Activated CD4-positive, alpha-beta T cell treated with anti-CD3 and anti-CD28 coated beads for 36 hours (primary cell): ENCODE measurements at places on chromosomes 7 and 10.
A peak's percentile ranks its signal among the peaks of the same experiment; 100 is the strongest.

- no peaks in the 10 kb centered on the region for H3K4me1 ChIP-seq
- no peak overlapping the region for H3K27ac ChIP-seq
- no peak for DNase-seq
- no peaks in the 10 kb centered on the region for H3K27me3 ChIP-seq
- no peaks in the 10 kb centered on the region for H3K36me3 ChIP-seq
These were observed 369.5 kb downstream of the IPMK start for GRCh38 chr10:57898231-57898630.

DNA sequence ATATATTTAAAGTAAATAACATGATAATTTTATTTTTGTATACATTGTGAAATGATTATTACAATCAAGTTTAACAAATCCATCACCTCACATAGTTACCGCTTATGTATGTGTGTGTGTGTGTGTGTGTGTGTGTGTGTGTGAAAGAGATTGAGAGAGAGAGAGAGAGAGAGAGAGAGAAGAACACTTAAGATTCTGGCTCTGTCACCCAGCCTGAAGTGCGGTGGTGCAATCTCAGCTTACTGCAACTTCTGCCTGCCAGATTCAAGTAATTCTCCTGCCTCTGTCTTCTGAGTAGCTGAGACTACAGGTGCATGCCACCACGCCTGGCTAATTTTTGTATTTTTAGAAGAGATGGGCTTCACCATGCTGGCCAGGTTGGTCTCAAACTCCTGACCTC lies 17.8 kb downstream of the LYZL1 start:
- DNase-seq = no peak
- no peak overlapping the region for H3K27ac ChIP-seq
- H3K36me3 ChIP-seq = no peaks in the 10 kb centered on the region
- H3K4me3 ChIP-seq = no peak overlapping the region

DNA sequence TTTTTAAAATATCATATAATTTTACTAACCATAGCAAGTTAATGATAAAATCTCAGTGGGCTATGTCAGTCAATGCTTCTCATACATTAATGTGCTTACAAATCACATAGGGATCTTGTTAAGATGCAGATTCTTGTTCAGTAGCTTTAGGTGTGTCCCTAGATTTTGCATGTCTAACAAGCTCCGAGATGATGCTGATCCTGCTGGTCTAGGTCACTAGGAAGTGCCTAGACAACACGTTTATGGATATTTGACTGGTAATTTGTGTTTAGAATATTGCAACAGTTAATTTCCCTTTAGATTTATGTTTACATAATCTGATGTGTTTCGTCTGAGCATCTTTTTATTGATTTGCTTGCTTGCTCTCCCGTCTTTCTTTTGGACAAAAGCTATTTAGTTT lies 12.7 kb downstream of the AHR start:
- H3K36me3 ChIP-seq = peaks cover 27% of the 10 kb centered on the region
- H3K27ac ChIP-seq = no peak overlapping the region
- H3K27me3 ChIP-seq = no peaks in the 10 kb centered on the region
- H3K4me1 ChIP-seq = peaks cover 10% of the 10 kb centered on the region

DNA sequence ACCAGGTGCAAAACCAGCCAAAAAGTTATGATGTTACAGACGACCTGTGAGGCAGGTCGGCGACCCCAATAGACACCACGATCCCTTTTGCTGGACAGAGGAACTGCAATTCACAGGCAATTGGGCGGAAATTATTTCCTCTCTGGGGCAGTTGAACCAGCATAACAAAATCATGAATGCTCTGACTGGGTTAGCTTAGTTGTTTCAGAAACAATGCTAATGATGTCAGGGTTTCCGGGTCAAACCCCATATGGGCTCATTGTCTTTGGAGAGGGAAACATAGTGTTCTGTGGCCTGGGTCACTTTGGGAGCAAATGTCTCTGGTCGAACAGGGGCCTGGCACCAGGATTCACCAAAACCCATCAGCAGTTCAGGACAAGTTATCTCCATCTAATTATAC lies 669.1 kb upstream of the NRP1 start:
- H3K27ac ChIP-seq = no peak overlapping the region
- no peaks in the 10 kb centered on the region for H3K4me1 ChIP-seq
- no peak overlapping the region for H3K4me3 ChIP-seq
- no peak for DNase-seq
- H3K27me3 ChIP-seq = no peaks in the 10 kb centered on the region
- no peaks in the 10 kb centered on the region for H3K36me3 ChIP-seq

DNA sequence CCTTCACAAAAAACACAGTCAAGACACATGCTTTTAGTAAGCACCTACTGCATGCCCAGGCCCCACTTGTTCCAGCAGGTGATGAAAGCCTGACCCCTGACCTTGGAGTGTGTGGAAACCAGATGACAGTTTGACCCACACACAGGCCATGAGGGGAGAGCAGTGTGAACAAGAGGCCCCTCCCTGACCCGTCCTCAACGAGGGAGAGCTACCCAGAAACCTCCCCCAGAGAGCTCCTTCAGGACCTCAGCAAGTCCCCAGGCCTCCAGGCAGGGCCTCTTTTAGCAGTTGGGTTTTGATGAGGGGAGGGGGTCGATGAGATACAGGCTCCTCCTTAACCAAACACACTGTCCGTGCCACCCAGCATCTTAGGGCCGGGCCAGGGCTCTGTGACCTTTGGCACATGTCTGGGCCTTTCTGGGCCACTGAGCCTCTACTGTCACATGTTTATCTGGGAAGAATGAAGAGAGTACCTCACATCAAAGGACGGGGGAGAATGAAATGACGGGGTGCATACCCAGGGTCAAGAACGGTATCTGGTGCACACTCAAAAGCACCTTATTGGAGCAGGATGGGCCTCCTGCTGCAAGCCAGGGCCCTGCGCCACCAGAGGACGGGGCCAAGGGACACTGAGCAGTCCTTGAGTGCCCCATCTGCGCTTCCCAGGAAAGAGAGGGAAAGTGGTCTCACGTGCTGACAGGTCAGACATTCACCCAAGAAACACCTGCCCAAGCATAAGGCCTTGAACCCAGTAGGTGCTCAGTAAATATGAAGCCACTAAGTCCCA lies 202.6 kb upstream of the ZMIZ1 start:
- peaks cover 2% of the 10 kb centered on the region for H3K27me3 ChIP-seq
- H3K4me1 ChIP-seq = no peaks in the 10 kb centered on the region
- no peak overlapping the region for H3K27ac ChIP-seq
- DNase-seq = no peak
- no peaks in the 10 kb centered on the region for H3K36me3 ChIP-seq
- H3K4me3 ChIP-seq = no peak overlapping the region

DNA sequence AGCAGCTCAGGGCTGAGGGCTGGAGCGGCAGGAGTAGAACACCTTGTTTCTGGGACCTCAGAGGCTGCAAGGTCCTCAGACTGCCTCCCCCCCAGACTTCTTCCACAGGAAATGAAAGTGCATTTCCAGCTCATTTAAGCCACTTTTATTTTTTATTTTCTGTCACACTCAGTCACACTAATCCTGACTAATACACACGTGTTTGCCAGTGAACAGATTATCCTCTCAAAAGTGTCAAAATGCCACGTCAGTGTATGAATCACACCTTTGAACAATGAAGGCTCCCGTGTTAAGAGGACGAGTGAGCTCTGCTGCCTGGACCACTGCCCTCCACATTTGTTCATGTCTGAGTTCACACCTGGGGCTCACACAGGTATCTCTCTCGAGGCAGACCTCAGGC lies 488.5 kb downstream of the DNAJB6 start:
- no peaks in the 10 kb centered on the region for H3K27me3 ChIP-seq
- peak overlapping the region; percentile 58 for H3K27ac ChIP-seq
- H3K4me3 ChIP-seq = no peak overlapping the region
- peak; percentile 41 for DNase-seq

DNA sequence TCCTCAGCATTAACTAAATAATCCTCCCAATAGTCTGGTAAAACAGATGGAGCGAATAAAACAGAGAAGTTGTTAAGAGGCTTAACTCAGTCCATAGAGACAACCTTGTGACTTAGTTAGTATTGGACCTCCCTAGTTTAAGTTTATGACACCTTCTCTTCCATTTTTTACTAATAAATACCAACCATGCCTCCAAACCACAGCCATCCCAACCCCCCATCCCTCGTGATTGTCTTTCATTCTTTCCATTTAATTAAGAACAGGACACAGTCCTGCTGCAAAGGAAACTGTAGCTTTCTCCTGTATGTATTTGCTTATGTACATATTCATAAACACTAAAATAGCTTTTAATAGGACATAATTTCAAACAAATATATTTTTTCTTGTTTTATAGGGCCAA lies 238.2 kb downstream of the SEMA3D start:
- H3K27me3 ChIP-seq = no peaks in the 10 kb centered on the region
- no peak overlapping the region for H3K4me3 ChIP-seq
- no peak for DNase-seq
- no peaks in the 10 kb centered on the region for H3K4me1 ChIP-seq

DNA sequence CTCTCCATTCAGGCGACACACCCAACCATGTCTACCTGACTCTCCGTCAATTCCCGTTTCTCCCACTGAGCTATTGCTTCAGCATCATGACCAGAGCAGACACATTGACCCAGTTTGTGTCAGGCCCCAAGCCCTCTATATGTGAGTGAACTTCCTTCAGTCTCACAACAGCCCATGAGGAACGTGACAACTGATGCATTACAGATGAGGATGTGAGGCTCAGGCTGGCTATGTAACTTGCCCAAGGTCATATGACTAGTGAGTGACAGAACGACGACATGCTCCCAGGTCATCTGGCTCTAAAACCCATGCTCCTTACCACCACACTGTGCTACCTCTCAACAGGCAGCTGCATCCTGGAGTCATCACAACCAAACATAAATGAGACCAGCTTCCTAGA lies 3.7 kb downstream of the TMEM140 start:
- H3K4me1 ChIP-seq = peaks cover 49% of the 10 kb centered on the region
- DNase-seq = no peak
- H3K27ac ChIP-seq = peak overlapping the region; percentile 23
- peaks cover 51% of the 10 kb centered on the region for H3K36me3 ChIP-seq
- H3K4me3 ChIP-seq = no peak overlapping the region

DNA sequence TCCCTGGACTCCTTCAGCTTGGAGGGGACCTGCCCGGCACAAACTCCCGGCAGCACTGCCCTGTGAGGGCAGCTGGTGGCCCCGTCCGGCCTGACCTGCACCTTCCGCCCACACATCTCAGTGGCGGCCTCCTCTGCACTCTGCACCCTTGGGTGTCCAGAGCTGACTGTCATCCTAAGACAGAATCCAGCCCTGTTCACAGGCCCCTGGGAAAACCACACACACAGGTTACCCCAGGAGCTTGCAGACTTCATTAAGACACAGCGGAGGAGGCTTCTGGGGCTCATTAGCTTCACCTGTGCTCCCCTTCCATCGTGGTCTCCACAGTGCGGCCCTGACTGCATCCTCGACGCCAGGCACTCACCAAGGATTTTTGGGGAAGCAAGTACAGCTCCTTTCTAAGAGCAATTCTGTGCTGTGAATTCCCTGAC lies 51.5 kb upstream of the SHH start:
- no peak for DNase-seq
- H3K27me3 ChIP-seq = peaks cover 8% of the 10 kb centered on the region

DNA sequence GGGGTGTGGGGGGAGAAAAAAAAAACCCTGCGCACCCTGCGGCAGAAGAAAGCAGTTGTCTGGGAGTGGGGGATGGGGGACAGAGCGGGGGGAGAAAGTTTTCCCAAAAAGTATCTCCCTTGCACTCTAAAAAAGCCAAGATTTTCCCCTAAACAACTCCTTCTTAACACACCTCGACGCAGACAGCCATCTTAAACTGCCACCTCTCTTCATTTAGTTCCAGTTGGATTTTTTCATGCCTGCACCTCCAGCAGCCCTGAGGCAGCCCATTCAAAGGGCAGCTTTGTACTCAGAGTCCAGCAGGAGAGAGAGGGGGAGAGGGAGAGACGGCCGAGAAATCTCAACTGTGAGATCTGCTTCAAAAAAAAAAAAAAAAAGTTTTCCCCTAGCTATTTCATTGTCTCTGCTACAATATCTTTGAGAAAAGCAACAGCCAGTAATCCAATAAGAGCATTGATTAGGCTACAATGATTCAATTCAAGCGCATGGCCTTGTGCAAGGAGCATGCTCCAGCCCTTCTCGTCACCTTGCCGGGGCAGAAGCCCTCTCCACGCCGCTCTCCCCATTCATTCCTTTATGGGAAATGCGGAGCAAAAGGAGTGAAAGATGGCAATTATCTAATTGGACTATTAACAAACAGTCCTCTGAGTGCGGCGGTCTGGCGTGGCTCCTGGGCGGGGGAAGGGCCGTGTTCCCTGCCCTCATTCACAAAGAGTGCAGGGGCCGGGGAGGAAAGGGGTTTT lies 939 bp upstream of the VAX1 start:
- no peak for DNase-seq
- no peak overlapping the region for H3K27ac ChIP-seq
- no peak overlapping the region for H3K4me3 ChIP-seq
- no peaks in the 10 kb centered on the region for H3K36me3 ChIP-seq
- peaks cover 62% of the 10 kb centered on the region for H3K27me3 ChIP-seq

DNA sequence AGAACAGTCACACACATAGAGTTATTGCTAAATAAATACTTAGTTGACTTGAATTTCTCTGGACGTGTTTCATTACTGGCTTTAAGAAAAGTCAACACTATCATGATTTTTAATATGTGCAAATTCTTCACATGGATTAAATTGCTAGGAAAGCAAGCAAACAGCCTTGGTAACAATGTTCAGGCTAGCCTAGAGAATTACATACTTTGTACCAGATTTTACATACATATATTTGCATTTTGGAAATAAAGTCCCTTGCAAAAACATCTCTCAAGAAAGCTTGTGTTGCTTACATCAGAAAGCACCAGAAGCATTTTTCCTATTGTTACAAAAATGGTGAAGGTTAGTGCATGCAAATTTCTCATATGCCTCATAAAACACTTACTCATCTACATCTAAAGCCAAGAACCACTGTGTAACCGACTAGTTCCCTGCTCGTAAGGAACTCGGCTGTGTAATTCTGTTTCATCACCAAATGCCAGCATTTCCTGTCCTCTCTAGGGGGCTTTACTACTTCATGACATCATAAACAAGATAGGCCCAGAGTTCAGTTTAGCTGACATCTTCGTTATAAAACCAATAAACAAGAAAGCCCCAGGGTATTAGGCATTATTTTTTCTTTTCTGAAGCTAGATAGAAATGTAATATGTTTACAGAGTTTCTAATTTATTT lies 87.8 kb downstream of the CFAP58 start:
- H3K27me3 ChIP-seq = no peaks in the 10 kb centered on the region
- no peak for DNase-seq
- no peaks in the 10 kb centered on the region for H3K36me3 ChIP-seq
- H3K4me3 ChIP-seq = no peak overlapping the region
- H3K27ac ChIP-seq = no peak overlapping the region

GRCh38 chr7:73426016-73426415 lies 7.6 kb upstream of the FZD9 start:
- no peak for DNase-seq
- no peak overlapping the region for H3K4me3 ChIP-seq
- peaks cover 2% of the 10 kb centered on the region for H3K27me3 ChIP-seq
- H3K4me1 ChIP-seq = no peaks in the 10 kb centered on the region
- H3K27ac ChIP-seq = no peak overlapping the region

DNA sequence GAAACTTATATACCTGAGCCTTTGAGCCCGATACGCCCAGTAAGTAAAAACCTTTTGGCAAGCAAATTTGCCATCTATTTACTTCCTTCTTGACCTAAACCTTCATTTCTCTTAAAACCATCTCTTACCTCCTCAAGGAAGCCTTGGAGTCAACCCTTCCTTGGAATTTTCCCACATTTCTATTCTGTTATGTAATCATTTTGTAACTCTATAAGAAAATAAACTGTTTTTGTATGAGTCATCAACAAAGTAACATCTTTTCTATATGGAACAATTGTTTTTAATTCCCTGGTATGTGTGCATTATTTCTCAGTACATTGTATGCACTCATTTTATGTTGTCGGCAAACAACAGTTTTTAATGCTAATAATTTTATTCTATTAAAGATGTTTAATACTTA lies 162.0 kb downstream of the TEX36 start:
- no peak overlapping the region for H3K4me3 ChIP-seq
- H3K36me3 ChIP-seq = no peaks in the 10 kb centered on the region
- H3K4me1 ChIP-seq = no peaks in the 10 kb centered on the region
- no peak for DNase-seq
- H3K27ac ChIP-seq = no peak overlapping the region
- H3K27me3 ChIP-seq = peaks cover 4% of the 10 kb centered on the region
